ENCODE measurements at places on chromosomes 5 and 9. TPM values are rescaled to one million over a fixed set of nuclear protein-coding genes. Genes with fewer than 3 reads are reported as not detected.

The CDH9 gene
- not detected for total RNA-seq

The IL5 gene
- total RNA-seq, result not detected

The CCDC127 gene
- 9.9 TPM for total RNA-seq

The ANKRD55 gene
- total RNA-seq, result not detected

The ZBED3 gene
- 13.4 TPM for total RNA-seq

The IDNK gene
- total RNA-seq, result 4.6 TPM

The NR5A1 gene
- not detected for total RNA-seq

The GRXCR2 gene
- not detected for total RNA-seq

The TXNDC8 gene
- not detected for total RNA-seq
